Amygdala (tissue), 56 donors: ENCODE measurements at places on chromosomes 13 and 19.

- DNase-seq, result no peak
Measured at GRCh38 chr19:3466635-3467034, 13.7 kb downstream of the SMIM24 start.

DNA sequence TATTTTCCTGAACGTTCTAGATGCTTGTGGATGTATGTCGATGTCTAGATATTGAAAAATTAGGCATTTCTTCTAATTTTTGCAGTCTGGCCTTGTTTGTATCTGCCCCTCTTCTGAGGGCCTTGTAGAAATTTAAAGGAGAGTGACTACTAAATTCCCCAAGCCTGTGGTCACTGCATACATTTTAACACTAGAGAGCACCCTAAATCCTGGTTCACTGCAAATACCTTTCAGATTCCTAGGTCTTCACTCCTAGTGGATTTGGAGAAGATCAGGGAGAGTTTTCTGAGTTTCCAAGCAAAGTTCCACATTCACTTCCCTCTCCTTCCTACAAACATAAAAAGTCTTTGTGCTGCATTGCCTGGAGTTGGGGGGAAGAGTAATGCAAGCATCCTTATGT lies 1272.5 kb downstream of the OLFM4 start:
- DNase-seq, result no peak

DNA sequence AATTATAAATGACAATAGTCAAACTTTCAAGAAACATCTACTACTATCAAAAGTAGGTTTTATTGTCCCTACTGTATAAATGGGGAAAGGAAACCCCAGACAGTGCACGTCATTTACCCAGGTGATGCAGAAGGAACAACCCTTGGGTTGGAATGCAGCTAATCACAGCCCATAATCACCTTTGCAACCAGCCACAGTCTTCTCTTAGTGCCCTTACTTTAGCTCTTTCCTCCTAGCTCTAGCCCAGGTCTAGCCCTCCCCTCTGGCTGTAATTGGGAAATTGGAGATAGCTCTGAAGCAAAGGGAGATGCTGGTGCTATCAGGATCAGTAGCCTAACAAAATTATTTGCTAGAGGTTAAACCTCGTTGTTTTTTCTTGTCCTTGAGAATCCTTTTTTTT lies 25.5 kb upstream of the TSC22D1 start:
- DNase-seq, result no peak

GRCh38 chr13:21322327-21322965 lies 136.7 kb downstream of the ZDHHC20 start:
- DNase-seq, result no peak

DNA sequence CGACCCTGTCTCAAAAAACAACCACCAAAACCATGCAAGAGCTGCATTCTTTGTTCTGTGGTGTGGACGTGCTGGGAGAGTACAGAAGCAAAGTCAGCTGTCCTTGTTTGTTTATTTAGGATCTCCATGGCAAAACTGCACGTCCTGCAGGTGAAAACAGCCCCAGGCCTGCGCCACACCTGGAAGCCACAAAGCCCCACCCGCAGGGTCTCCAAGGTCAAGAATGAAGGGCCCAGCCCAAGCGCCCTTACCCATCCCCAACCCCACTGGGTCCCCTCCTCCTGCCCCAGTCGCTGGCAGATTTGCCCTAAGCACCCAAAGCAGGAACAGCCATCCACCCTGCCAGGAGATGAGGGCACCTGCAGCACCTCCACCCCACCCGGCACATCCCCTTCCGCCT lies 10.5 kb downstream of the MBD3 start:
- no peak for DNase-seq

- no peak for DNase-seq
Measured at GRCh38 chr13:36910545-36910944, 9.5 kb downstream of the SMAD9 start.
